Cardiac fibroblast (primary cell): ENCODE measurements at places on chromosomes 16 and 17.

DNA sequence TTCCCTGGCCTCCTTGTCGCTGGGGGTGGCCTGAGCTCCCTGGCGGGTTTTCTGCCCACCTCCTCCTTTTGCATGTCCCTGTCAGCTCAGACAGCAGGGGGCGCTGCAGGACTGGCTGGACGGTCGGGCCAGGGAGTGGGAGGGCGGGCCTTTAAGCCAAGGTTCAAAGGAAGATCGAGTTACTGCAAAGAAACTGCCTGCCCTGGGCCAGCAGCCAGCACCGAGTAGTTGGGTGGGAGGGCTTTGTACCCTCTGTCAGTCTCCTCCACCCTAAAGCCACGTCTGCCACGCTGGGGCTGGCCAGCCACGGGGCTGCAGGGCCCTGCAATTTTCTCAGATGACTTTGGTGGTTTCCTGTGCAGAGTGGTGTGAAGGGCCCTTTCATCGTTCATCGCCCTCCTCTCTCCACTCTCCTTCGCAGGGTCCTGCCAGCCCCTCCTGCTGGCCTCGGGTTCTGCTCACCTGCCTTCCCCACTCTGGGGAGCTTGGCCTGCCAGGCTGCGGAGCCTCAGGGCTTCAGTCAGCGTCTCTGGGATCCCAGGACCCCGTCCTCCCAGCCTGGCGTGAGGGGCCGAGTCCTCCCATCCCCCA lies 12.3 kb downstream of the GPR142 start:
- DNase-seq: peak; percentile 71

DNA sequence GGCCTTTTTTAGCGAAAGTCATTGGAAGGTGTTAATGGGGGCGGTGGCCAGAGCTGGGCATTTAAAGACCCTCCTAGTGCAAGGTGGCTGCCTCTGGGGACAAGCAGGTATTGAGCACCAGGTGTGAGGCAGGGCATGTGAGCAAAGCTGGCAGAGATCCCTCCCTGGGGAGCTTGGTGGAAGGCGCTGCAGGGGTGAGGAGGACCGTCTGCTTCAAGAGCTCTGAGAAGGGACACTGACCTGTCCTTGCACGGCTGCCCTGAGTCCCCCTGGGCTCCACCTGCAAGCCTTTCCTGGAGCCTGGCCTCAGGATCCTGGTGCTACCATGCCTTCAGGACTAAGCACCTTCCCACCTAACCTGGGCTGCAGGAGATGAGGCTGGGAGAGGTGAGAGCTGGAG lies 127.0 kb upstream of the CIBAR2 start:
- no peak for DNase-seq

DNA sequence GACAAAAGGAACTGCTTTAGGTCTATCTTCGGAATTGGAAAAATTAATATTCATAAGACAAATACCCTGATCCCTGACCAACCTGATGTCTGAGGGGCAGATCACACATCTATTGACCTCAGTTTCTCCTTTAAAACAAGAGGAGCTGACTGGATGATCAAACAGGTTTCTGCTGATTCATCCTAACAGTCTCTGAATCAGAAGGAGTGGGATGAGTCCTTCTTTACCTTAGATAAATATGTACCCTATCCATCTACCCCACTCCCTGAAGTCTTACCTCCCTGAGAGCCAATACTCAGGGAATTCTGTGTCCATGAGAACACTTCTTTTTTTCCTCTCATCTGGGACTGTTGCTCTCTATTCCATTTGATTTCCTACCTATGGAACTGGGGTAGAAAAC lies 80.3 kb upstream of the CRHR1 start:
- DNase-seq: no peak

GRCh38 chr17:1271030-1271423 lies 783 bp downstream of the BHLHA9 start:
- DNase-seq: no peak

- DNase-seq: no peak
These were observed 44.5 kb downstream of the SOX9 start for GRCh38 chr17:72165192-72165866.

GRCh38 chr17:49995055-49995738 lies at the start of gene DLX3:
DLX3 (minus strand) TSS chr17:49995224; CDS start chr17:49994998, 226 bp downstream.
- DNase-seq: peak; percentile 81

- peak; percentile 67 for DNase-seq
These were observed at the start of gene C16orf74 for GRCh38 chr16:85750827-85751697. C16orf74 (minus strand) TSS chr16:85751096; CDS start chr16:85735217, 15,879 bp downstream.

GRCh38 chr17:81394921-81395599 lies at the start of gene BAHCC1:
BAHCC1 (plus strand) TSS chr17:81395457; CDS start chr17:81399740, 4,283 bp downstream.
- peak; percentile 100 for DNase-seq

GRCh38 chr16:56277075-56277474 lies 85.8 kb downstream of the GNAO1 start:
- DNase-seq: no peak

- no peak for DNase-seq
These were observed 494.8 kb upstream of the TOM1L1 start for GRCh38 chr17:54405826-54406225.

- peak; percentile 84 for DNase-seq
These were observed 5.0 kb upstream of the PPP1R1B start for GRCh38 chr17:39621523-39622379.

GRCh38 chr17:68613739-68614298 lies 12.7 kb upstream of the FAM20A start:
- peak; percentile 66 for DNase-seq

DNA sequence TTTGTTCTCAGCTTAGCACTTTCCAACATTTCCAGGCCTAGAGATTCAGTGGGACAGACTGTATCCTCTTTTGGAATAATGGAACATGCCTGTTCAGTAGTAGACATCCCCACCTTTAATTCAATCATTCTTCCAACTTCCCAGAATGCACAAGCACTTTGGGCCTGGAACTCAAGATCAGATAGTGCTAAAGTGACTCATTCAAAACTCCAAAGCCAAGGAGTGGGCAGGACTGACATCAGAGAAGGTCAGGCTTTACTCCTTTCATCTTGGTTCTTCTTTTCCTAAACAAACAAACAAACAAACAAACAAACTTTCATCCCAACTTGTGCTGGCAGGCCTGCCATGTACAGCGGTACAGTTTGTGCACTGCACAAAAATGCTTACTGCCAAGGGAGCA lies 172.0 kb downstream of the AXIN2 start:
- no peak for DNase-seq

GRCh38 chr17:81245665-81246342 lies 6.7 kb downstream of the NDUFAF8 start:
- DNase-seq: no peak

DNA sequence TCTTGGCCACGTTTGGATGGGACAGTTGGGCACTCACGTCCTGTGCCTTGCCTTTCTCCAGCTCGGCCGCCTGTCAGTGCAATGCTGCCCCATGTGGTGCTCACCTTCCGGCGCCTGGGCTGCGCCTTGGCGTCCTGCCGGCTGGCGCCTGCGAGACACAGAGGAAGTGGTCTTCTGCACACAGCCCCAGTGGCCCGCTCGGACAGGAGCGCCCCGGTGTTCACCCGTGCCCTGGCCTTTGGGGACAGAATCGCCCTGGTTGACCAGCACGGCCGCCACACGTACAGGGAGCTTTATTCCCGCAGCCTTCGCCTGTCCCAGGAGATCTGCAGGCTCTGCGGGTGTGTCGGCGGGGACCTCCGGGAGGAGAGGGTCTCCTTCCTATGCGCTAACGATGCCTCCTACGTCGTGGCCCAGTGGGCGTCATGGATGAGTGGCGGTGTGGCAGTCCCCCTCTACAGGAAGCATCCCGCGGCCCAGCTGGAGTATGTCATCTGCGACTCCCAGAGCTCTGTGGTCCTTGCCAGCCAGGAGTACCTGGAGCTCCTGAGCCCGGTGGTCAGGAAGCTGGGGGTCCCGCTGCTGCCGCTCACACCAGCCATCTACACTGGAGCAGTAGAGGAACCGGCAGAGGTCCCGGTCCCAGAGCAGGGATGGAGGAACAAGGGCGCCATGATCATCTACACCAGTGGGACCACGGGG lies 7.1 kb downstream of the ACSF3 start:
- DNase-seq: no peak

- no peak for DNase-seq
These were observed 645 bp downstream of the DNAH17 start for GRCh38 chr17:78576389-78577112.
